ENCODE measurements at places on chromosomes 12 and 14. TPM values are rescaled to one million over a fixed set of nuclear protein-coding genes. Genes with fewer than 3 reads are reported as not detected.

The OTX2 gene
- total RNA-seq = not detected

The MSI1 gene
- total RNA-seq = 2.7 TPM

The ALG10B gene
- total RNA-seq = 14.0 TPM

The SOX5 gene
- 0.70 TPM for total RNA-seq

The GLIPR1L2 gene
- 0.17 TPM for total RNA-seq
